ENCODE measurements at places on chromosomes 7 and 10.
A peak's percentile ranks its signal among the peaks of the same experiment; 100 is the strongest.

GRCh38 chr10:122363311-122363710 lies 11.2 kb upstream of the PLEKHA1 start:
- DNase-seq: peak; percentile 8

DNA sequence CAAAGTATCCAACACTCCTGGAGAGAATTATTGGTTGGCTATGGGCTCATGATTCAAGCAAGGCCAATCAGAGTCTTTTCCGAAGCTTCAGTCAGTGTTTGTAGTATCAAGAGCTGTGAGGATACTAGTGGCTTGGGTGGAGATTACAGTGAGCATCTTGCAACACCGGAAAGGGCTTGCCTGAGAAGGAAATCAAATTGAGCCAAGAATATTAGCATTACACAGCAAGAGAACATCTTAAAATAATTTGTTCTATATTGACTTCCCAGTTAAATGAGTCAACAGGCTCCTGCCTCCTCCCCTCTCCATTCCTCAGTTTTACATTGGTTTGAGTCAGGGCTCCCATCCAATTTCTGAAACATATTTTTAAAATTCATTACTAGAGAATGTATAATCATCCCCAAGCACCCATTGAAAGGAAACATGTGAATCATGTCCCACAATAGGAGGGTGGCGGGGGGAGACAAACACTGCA lies 127.4 kb downstream of the ELAPOR2 start:
- DNase-seq: no peak

GRCh38 chr10:95447685-95448084 lies 113.5 kb downstream of the SORBS1 start:
- DNase-seq: no peak

DNA sequence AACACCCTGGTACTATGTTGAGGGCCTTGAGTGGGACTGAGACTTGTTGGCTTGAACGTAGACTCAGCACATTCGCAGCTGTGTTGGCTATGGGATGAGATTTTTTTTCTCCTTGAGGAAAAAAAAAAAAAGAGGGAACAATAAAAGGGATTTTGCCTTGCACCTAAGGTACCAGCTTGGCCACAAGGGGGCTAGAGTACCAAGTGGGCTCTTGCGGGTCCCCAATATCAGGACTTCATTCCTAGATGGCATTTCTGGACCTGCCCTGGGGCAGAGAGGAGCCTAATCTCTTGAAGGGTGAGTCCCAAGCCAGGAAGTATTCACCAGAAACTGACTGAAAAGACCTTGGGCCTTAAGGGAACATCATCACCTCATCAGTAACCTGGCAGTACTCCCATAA lies 1083.6 kb upstream of the PHF14 start:
- no peak for DNase-seq

DNA sequence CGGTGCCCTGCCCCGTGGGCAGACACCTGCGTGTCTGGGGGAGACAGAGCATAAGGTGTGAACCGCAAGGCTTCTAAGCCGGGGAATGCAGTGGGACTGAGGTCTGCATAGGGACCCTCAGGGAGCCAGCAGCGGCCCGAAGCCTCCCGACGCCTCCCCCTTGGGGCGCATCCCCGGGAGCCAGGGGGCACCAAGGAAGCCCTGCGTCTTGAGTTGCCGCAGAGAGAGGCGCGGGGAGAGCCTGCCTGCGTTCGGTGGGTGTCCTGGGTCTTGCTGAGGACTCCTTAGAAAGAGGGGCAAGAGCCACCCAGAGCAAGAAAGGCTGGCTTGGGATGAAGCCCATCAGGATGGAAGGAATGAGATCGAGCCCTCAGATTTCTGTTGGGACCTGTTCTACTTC lies 18.2 kb upstream of the UNCX start:
- DNase-seq: no peak

DNA sequence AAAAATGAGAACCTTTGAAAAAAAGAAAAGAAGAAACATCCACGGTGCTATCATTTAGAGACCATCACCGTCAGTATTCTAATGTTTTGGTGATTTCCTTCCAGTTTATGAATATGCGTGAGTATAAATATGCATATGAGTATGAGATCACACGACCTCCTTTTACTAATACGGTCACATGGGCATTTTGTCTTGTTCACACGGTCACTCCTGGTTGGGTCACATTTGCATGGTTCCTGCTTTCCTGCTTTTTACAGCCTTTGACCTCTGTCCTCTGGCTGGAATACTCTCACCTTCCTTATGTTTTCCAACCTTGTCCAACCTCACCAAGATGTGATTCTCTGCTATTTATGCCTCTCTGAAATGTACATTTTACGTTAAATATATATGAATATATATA lies 25.3 kb upstream of the LMTK2 start:
- no peak for DNase-seq

GRCh38 chr7:4797858-4798705 lies 22.7 kb downstream of the AP5Z1 start:
- peak; percentile 91 for DNase-seq

DNA sequence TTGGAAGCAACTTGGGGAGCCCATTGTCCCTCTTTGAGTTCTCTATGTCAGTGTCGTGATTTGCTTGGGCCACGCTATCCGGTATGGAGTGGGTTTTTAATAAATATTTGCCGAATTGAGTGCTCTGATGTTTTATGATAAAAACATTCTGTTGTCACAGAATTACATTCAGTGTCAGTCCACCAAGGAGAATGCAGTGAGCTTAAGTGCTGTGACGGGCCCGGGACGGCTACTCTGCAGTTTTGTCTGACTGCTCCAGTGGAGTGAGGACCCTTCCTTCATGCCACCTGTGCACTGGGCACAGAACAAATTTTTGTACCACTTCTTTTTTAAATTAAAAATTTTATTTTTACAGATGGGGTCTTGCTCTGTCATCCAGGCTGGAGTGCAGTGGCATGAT lies 76.0 kb downstream of the CARD11 start:
- DNase-seq: peak; percentile 37

- no peak for DNase-seq
Measured at GRCh38 chr10:16612115-16612980, 90.7 kb upstream of the C1QL3 start.

DNA sequence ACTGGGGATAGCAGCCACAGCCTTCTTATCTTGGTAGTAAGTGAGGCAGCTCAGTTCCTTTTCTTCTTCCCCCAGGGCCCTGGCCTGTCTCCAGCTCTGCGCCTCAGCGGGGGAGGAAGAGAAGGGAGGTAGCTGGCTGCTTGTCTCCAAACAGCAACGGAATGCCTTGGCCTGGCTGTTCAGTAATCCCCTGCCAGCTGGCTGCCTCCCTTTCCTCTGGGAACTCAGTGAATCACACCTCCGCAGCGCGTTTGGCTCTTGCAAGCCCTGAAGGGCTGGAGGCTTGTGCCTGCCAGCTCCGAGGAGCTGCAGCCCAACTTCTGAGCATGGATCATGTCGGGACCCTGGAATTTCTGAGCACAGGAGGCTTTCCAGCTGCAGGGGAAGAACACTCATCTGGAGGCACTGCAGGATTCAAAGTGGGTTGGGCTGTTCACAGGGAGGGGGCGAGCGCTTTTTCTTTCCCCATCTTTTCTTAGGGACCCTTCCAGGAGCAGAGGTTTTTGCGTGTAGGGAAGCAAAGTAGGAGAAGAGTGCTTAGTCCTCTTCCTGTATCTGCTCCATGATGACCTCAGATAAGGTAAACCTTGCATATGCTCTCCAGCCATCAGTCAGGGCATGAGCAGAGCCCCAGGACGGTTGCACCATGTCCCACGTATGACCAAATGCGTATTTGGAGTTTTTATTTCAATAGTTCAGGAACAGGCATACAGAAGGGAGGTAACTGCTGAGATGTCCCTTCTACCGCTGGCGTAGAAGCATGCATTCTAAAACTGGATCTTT lies 253.2 kb upstream of the INHBA start:
- DNase-seq: no peak

DNA sequence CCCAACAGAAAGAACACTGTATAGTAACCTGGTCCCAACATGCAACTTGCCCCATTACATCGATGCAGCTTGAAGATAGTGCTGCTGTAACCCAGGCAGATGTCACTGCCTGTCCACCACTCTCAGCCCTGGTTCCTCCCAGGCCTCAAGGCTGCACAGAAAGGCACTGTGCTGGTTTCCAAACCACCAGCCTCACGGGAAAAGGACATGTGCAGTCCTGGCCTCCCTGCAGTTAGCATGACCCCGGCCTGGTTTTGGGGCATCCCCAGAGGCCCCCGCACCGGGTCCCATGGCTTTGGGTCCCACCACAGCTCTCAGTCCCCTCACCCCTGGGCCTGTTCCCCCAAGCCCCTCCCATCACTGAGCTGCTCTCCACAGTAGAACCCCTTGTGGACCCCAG lies 214.5 kb downstream of the TNS3 start:
- no peak for DNase-seq

DNA sequence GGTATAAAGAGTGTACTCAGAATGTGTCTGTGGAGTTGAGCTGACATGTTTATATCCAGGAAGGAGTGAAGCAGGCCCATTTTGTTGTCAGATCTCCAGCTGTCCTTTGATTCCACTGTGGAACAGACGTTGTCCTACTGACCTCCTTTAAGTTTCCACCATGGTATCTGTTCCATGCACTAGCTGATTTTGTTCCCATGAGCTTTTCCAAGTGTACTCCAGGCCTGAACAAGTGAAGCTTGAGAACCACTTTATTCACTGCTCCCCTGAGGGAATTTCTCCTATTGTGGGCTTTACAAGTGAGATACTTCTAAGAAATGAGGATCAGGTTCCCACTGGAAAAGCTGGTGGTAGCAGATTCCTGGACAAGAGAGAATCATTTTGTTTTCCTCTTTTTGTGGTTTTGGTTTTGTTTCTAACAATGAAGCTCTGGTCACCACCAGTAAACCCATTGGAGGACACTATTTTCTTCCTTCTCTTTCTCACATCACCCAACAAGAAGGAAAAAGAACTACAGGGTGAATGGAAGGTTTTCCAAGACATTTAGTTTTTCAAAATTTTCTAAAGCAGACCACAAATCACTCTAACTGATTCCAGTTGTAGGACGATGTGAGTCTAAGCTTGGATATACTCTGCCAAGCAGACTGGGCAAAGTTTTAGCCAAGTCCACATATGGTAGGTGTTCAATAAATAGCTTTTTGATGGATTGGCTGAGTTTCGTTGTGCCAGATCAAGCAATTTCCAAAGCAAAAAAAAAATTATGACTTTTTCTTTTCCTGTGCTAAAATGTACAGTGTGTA lies 144.2 kb downstream of the JCAD start:
- no peak for DNase-seq

DNA sequence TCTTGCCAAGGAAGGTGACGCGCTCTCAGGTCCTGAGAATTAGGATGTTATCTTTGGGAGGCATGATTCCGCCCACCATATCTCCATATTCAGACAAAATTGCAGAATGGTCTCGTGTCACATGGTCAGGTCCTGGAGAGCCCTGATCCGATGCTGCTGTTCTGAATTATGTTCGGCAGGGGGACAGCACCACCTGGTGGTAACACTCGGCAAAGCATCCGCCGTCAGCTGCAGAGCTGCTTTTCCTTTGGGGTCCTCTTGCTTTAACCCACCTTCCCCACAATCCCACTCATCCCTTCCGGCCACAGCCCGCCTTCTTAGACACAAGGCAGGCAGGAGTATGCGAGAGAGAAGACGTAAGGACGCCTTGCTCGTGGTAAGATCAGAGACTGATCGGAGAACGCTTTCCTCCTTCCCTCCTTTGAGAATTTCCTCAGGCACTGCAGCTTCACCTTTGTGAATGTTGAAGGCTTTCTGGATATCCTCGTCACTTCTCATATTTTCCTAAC lies 327.8 kb upstream of the C7orf33 start:
- peak; percentile 90 for DNase-seq

DNA sequence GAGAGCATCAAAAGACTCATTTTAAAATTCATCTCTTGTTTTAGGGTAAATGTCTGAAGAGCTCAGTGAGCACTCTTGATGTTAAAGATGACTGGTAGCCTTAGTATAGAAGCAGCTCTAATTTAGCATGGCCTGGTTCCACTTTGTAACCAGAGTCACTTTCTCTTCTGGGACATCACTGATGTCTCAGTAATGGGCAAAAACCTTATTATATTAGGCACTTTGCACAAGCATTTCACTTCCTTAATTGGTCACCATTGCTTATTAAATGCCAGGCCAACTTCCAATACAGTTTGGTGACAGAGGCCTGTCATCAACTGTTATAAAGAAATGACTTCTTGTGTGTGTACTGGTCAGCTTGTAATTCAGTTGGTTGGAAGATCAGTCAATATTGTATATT lies 53.0 kb downstream of the STEAP1B start:
- no peak for DNase-seq

DNA sequence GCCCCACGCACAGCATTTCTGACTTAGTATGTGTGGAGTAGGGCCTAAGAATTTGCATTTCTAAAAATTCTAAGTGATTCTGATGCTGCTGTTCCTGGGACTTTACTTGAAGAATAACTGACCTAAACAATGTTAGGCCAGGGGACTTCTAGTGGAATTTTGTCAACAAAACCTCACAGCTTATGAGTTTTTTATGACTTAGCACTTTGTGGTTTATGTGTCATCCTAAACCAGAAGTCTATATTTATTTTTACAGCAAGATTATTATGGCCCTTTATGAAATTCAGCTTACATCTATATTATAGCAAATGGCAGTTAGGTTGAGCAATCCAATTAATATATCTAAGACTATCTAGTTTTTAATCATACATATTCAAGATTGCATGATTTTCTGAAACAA lies 24.6 kb upstream of the BET1 start:
- no peak for DNase-seq

GRCh38 chr10:72889391-72889831 lies 4.1 kb upstream of the OIT3 start:
- no peak for DNase-seq

GRCh38 chr7:105268511-105269392 lies 120.0 kb downstream of the SRPK2 start:
- no peak for DNase-seq
